ENCODE measurements at places on chromosomes 13 and 19.
A peak's percentile ranks its signal among the peaks of the same experiment; 100 is the strongest.

- DNase-seq: no peak
Observed at GRCh38 chr19:41311613-41312012, 1.6 kb downstream of the CCDC97 start.

- DNase-seq: peak; percentile 63
Observed at GRCh38 chr19:12938779-12939601, 581 bp downstream of the CALR start.

GRCh38 chr13:40333226-40333625, 333.2 kb downstream of the FOXO1 start:
- DNase-seq: no peak

GRCh38 chr19:48544856-48545750, 6.9 kb upstream of the SULT2B1 start:
- no peak for DNase-seq

- DNase-seq: no peak
Observed at GRCh38 chr19:13240312-13241022, 90.3 kb downstream of the IER2 start.

GRCh38 chr19:1861599-1862031, 1.8 kb downstream of the KLF16 start:
- no peak for DNase-seq

- DNase-seq: no peak
Observed at GRCh38 chr19:17869114-17869608, 2.6 kb upstream of the SLC5A5 start.

- DNase-seq: peak; percentile 67
Observed at GRCh38 chr13:76656500-76656899, 229.7 kb downstream of the KCTD12 start.

DNA sequence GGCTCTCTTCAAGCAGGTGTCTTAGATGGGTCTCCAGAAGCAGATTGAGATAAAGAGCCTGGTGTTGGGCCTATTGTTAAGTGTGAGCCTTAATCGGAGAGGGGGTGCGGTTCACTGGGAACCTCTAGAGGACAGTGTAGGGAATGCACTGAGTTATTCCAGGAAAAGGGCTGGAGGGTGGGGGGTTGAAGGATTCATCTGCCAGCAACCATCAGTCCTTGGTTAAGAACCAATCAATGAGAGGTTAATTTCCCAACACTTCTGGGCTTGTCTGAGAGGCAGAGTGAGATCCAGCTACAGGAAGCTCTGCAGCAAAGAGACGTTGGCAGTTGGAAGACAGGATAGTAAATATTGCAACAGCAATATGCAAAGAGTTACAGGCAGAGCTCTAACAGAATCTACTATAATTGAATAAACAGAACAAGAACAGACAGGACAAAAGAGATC, 28.7 kb downstream of the CYP4F2 start:
- peak; percentile 44 for DNase-seq

GRCh38 chr13:109592770-109593169, 193.6 kb downstream of the IRS2 start:
- DNase-seq: no peak

- DNase-seq: no peak
Observed at GRCh38 chr13:91368676-91369440, 21.4 kb downstream of the MIR17HG start.

DNA sequence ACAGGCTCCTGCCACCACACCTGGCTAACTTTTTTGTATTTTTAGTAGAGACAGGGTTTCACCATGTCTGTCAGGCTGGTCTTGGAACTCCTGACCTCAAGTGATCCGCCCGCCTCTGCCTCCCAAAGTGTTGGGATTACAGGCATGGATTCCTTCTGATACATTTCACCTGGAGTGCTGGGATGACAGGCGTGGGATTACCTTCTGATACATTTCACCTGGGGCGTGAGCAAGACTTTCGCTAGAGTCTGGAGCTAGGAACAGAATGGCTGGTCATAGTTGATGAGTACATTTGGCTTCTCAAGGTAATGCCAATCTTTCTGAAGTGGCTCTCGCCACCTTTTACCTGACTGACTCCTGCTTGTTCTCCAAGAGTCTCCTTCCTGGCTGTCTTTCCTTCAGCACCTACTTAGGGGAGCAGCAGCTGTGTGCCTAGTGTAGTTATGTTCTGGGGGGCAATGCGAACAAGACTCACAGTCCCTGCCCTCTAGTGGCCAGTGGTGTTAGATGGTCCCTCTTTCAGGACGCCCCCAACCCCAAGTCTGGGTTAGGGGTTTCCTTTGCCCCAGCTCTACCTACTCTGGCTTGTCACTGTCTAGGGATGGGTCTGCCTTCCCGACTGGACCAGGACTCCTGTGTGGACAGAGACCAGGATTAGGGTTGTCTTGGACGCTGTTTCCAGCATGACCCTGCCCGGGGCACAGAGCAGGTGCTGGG, 19.3 kb downstream of the PPP1R37 start:
- no peak for DNase-seq

DNA sequence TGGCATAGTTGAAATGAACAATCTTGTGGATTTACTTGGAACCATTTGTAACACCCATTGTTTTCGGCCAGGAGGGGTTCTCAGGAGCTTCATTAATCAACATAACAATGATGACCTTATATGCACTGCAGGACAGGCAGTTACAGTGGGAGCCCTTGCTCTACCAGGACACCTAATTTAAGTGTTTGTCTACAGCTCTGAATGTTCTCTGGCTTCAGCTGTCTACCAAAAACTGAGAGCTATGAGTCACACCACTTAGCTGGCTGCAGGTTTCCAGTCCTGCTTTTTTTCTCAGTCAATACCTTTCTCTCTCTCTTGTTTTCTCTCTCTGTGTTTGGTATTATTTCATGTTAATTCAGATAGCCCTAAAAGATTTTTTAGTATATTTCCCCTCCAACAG, 105.4 kb upstream of the MBNL2 start:
- DNase-seq: no peak

DNA sequence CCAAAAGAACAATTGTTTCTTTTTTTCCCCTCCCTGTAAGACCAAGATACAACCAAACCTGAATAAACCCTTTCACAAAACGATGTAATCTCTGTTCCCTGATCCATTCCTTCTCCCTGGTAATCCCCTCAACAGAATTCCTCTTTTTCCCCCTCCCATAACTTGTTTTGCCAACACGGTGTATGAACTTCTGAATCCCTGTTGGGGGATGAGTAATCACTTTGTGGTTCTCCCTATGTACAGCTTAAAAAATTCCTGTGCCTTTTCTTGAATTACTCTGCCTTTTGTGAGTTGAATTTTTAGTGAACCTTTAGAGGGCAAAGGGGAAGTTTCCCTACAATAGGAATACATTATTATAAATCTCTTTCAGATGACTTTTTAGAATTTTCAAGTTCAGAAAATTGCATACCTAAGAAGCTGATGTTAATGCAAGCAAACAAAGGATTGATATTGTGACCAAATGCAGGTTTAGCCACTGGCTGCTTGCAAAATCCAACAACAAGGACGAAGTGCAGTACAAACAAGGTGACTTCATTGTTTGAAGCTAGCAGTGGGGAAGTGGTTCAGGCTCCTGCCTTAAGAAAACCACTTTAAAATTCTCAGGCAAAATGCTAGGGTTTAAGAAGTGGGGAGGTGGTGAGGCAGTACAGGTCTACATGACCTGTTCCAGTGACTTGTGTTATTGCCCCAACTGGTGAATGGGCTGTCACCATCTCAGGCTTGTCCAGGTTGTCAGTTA, 15.0 kb upstream of the EPSTI1 start:
- DNase-seq: no peak

DNA sequence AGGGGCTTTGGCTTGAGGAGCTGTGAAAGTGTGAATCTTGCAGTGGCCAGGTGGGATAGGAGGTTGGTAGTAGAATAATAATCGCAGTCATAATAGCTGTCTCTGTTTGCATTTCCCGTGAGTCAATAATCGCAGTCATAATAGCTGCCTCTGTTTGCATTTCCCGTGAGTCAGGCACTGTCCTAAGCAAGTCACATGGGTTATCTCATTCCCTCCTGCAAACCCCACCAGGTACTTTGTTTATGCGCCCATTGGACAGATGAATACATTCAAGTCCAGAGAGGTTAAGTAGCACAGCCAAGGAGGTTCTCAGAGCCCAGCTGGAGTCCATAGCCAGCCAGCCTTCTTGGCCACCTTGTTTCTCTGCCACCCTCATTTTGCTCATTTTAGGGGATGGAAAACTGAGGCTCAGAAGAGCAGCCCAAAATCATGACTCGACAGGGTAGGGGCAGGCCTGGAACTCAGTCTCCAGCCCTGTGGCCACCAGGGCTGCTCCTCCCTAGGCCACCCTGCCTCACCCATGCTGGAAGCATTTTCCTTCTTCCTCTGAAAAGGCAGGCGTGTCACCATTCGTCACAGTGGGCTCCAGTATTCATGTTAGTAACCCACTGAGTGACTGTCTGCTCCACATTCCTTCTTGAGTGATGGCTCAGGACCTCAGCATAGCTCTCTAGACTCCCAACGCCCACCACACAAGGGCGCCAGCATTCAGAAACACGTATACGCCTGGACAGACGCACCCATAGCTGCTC, 206.2 kb downstream of the URI1 start:
- DNase-seq: no peak

DNA sequence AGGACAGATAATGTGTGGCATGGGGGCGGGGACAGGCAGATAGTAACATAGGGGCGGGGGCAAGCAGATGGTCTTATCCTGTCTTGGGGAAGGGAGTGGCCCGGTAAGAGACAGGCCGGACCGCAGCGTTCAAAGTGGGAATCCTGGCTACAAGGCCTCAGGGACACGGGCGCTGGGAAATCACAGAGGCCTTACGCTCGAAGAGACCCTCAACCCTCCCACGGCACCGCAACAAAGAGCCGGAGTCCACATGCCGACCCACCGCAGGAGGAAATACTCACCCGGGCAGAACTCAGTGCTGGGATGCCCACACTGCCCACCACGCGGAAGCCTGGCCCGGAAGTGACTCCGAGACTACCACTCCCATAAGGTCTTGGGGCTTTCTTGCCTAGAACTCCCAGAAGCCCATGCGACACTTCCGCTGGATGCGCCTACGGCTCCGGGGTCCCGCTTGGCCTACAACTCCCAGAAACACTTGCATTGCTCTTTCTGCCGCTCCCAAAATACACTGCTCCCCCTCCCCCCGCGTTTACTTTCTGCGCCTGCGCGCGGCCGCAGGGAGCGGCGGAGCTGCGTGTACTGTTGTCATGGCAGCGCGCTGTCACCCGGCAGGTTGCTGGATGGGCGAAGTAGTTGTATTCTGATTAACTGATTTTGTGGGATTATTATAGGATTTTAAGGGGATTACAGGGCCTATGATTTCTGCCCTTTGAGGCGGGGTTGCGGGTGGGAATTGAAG, at the start of gene CTU1:
TSS of gene CTU1 (minus strand) at position 344 of the 739 bp plus-strand sequence. CDS start 3,840 bp downstream, outside the sequence.
- DNase-seq: peak; percentile 100

Measured in inflammatory macrophage treated with lipopolysaccharide for 4 hours (primary cell).